ENCODE measurements at places on chromosomes 5 and 9. TPM values are rescaled to one million over a fixed set of nuclear protein-coding genes. Genes with fewer than 3 reads are reported as not detected.

- DNase-seq = no peak
- no peaks in the 10 kb centered on the region for H3K4me1 ChIP-seq
- H3K36me3 ChIP-seq = no peaks in the 10 kb centered on the region
- no peak overlapping the region for H3K4me3 ChIP-seq
- no peaks in the 10 kb centered on the region for H3K27me3 ChIP-seq
Observed at GRCh38 chr5:156230887-156231286, 96.1 kb upstream of the SGCD start.

- H3K36me3 ChIP-seq = no peaks in the 10 kb centered on the region
- no peak overlapping the region for H3K27ac ChIP-seq
- H3K4me3 ChIP-seq = no peak overlapping the region
Observed at GRCh38 chr9:122642226-122642625, 15.2 kb downstream of the OR1B1 start.

DNA sequence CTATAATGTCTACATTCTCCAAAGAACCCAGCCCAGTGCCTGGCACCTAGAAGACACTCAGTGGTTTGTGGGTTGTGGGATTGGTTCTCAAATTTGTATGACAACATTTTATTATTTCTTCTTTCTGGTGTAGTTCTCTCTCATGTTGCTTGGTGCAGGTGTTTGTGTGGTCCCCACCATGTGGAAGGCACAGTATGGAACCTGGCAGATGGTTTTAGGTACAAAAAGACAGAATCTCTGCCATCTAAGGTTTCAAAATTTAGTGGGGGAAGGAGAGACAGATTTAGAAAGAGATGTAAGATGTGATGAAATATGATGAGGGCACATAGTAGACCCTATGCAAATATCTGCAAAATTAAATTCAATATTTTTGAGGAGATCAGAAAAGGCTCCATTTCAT is 323.8 kb downstream of the CDK5RAP2 start:
- H3K4me1 ChIP-seq = no peaks in the 10 kb centered on the region
- H3K27me3 ChIP-seq = 0 out of 2 replicates have a peak, but pooled peaks cover 4% of the 10 kb centered on the region
- no peak for DNase-seq
- no peaks in the 10 kb centered on the region for H3K36me3 ChIP-seq
- no peak overlapping the region for H3K4me3 ChIP-seq

- no peak overlapping the region for H3K4me3 ChIP-seq
- no peak overlapping the region for H3K27ac ChIP-seq
- no peaks in the 10 kb centered on the region for H3K27me3 ChIP-seq
- H3K4me1 ChIP-seq = no peaks in the 10 kb centered on the region
Observed at GRCh38 chr5:25641124-25641523, 996.3 kb upstream of the CDH10 start.

GRCh38 chr5:36156121-36156601 is 4.2 kb downstream of the SKP2 start:
- H3K4me3 ChIP-seq = no peak overlapping the region
- H3K4me1 ChIP-seq = peaks cover 8% of the 10 kb centered on the region
- H3K27ac ChIP-seq = no peak overlapping the region
- no peak for DNase-seq
- H3K27me3 ChIP-seq = no peaks in the 10 kb centered on the region

- no peak overlapping the region for H3K27ac ChIP-seq
- no peak overlapping the region for H3K4me3 ChIP-seq
- no peaks in the 10 kb centered on the region for H3K27me3 ChIP-seq
- H3K4me1 ChIP-seq = no peaks in the 10 kb centered on the region
Observed at GRCh38 chr5:5460311-5460710, 37.8 kb downstream of the ICE1 start.

DNA sequence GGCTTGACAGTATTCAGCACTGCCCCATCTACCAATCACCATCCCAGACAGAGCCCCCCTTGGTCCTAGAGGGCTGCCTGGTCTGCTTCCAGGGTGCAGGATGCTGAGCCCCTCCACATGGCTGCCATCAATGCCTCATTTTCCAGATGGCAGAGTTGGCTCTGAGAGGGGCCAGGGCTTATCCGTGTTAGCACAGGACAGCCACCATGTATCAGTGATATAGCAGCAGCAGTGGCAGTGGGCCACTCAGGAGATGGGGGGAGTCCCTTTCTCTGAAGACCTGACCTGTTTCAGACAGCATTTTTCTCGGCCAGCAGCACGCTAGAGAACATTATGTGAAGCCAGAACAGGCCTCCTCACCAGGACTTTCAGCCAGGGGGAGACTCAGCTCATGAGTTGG is 1.6 kb upstream of the SMIM32 start:
- peaks cover 5% of the 10 kb centered on the region for H3K4me1 ChIP-seq
- DNase-seq = no peak
- no peaks in the 10 kb centered on the region for H3K36me3 ChIP-seq
- H3K27me3 ChIP-seq = no peaks in the 10 kb centered on the region
- H3K4me3 ChIP-seq = no peak overlapping the region
- no peak overlapping the region for H3K27ac ChIP-seq

GRCh38 chr9:84697509-84698114 is 28.1 kb downstream of the NTRK2 start:
- peak; percentile 27 for DNase-seq
- peaks cover 4% of the 10 kb centered on the region for H3K27me3 ChIP-seq
- no peak overlapping the region for H3K4me3 ChIP-seq
- no peak overlapping the region for H3K27ac ChIP-seq
- no peaks in the 10 kb centered on the region for H3K36me3 ChIP-seq

DNA sequence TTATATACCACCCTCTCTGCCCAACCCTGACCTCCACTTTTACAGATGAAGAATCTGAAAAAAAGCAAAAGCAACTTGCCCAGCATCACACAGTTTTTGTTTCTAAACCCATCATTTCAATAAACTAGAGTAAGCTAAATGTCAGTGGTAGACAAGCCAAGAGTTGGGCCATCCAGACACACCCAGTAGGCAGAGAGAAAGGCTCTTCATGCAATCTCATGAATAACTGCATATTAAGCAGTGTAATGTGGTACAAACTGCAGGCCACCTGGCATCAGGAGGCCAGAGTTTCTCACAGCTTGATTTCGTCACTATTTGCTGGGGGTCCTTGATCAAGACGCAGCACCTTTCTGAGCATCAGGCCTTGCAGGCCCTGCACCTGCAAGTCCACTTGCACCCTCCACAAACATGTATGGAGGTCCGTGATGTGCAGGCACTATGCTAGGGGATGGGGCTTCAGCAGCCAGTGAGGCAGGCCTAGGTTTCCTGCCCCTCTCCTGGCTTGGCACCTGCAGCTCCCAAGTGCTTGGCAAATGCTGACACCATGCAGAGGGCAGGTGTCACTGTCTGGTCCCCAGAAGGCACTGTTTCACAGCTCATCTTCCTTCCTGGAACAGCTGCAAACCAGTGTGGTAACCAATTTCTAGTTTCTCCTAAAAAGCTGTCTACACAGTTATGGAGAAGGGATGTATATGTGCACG is 29.8 kb downstream of the ADAM19 start:
- H3K4me3 ChIP-seq = no peak overlapping the region
- no peaks in the 10 kb centered on the region for H3K27me3 ChIP-seq
- DNase-seq = no peak
- H3K4me1 ChIP-seq = peaks cover 35% of the 10 kb centered on the region

- no peak overlapping the region for H3K27ac ChIP-seq
- H3K4me3 ChIP-seq = no peak overlapping the region
- H3K27me3 ChIP-seq = no peaks in the 10 kb centered on the region
- H3K4me1 ChIP-seq = no peaks in the 10 kb centered on the region
- no peak for DNase-seq
- H3K36me3 ChIP-seq = no peaks in the 10 kb centered on the region
Observed at GRCh38 chr9:125797930-125798329, 50.8 kb downstream of the PBX3 start.

DNA sequence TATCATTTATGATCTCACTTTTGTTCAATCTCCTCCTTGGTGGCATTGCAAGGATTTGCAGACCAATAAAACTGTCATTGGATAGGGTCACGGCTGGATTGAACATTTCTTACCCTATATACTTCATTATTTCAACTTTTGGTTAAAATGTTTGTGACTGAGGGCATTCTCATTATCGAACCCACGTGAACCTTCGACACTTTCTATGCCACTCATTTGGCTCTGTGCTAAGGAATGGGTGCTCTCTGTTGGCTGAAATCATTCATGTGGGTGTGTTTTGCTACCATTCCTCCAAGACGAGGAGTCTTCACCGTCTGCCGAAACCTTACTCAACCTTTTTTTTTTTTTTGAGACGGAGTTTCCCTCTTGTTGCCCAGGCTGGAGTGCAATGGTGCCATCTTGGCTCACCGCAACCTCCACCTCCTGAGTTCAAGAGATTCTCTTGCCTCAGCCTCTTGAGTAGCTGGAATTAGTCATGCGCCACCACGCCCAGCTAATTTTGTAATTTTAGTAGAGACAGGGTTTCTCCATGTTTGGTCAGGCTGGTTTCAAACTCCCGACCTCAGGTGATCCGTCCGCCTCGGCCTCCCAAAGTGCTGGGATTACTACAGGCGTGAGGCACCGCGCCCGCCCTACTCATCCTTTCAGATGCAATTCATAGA is 62.5 kb downstream of the CSNK1A1 start:
- DNase-seq = no peak
- no peaks in the 10 kb centered on the region for H3K27me3 ChIP-seq
- H3K4me1 ChIP-seq = peaks cover 72% of the 10 kb centered on the region

MYO10 gene
- 116 TPM for total RNA-seq

DRD1 gene
- total RNA-seq = not detected

KIF27 gene
- 13.3 TPM for total RNA-seq

ENHO gene
- total RNA-seq = not detected

Measured in PC-9 (cell line).